Inflammatory macrophage treated with lipopolysaccharide for 1 hour (primary cell): ENCODE measurements at places on chromosomes 3 and 15.

DNA sequence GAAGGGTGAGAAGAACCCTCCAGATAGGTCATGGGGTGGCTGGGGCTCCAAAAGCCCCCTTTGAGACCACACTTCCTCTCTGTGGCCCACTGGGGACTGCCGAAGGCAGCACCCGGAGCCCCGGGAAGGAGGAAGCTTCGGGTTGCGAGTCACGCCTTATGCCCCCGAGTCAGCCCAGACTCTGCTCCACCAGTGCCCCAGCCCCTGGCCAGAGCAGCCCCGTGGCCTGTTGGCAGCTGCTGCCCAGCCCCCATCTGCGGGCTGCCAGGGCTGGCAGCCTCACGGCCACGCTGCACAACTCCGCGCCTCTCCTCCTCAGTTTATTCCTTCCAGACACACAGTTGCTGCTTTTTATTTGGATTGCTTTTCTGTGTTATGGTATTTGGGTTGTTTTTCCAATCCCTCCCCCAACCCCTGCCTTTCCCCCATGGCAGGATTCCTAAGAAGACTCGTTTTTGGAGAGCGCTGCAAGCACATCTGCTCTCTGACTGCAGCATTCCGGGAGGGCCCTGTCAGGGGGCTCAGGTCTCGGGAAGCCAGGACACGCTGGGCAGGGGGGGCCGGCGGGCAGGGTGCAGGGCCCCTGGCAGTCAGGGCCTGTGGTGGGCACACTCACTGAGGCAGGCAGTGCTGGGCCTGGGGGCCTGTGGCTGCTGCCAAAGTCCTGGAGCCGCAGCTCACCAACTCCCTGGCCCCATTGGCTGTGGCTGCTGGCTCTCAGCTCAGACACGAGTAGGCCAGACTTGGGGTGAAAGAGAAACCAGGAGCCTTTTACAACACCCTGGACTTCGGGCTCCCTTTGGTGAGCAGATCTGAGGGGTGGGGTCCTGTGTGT, 20.2 kb downstream of the MAGEF1 start:
- peak; percentile 44 for DNase-seq

DNA sequence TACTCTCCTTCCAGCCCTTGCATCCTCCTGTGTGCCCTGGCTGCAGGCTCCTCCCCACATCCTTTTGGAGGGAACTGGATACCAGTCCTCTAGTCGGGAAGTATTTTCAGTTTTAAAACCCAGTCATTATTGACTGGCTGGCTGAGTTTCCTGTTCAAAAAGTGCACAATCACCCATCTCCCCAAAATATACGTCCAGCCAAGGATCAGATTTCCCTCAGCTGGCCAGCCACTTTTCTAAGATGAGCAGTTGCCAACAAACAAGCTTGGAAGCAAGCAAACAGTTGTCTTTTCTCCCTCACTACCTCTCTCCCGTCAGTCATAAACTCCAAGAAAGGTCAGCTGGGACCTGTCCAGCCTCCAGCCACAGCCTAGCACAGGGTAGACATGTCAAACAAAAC, 147.7 kb upstream of the GALNT15 start:
- no peak for DNase-seq

DNA sequence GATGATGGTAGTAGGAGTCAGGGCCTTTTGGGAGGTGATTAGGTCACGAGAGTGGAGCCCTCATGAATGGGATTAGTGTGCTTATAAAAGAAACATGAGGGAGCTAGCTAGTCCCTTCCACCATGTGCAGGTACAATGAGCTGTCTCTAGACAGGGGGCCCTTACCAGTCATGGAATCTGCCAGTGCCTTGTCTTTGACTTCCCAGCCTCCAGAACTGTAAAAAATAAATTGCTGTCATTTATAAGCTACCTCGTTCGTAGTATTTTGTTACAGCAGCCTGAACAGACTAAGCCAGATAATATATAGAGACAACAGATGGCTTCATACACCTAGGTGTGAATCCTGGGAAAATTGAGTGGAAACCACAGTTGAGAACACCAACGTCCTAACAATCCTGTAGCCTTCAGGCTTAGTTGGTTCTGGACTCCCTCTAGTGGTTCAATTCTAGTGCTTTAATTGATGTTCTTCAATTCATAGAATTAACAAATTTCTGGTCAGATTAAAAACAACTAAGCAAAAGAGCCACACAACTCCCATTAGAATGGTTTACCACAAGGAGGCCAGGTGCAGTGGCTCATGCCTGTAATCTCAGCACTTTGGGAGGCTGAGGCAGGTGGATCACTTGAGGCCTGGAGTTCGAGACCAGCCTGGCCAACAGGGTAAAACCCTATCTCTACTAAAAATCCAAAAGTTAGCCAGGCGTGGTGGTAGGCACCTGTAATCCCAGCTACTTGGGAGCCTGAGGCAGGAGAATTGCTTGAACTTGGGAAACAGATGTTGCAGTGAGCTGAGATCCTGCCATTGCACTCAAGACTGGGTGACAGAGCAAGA, 21.3 kb upstream of the GATM start:
- DNase-seq, result peak; percentile 64

GRCh38 chr3:171953301-171954022, 85.9 kb upstream of the FNDC3B start:
- DNase-seq, result no peak

- peak; percentile 78 for DNase-seq
Observed at GRCh38 chr3:157618075-157618760, 115.0 kb upstream of the VEPH1 start.

- no peak for DNase-seq
Observed at GRCh38 chr3:66361356-66361755, 139.5 kb downstream of the LRIG1 start.

GRCh38 chr3:102224171-102224570, 210.6 kb upstream of the ZPLD1 start:
- DNase-seq, result no peak

- no peak for DNase-seq
Observed at GRCh38 chr3:100151024-100151707, 36.9 kb upstream of the FILIP1L start.

DNA sequence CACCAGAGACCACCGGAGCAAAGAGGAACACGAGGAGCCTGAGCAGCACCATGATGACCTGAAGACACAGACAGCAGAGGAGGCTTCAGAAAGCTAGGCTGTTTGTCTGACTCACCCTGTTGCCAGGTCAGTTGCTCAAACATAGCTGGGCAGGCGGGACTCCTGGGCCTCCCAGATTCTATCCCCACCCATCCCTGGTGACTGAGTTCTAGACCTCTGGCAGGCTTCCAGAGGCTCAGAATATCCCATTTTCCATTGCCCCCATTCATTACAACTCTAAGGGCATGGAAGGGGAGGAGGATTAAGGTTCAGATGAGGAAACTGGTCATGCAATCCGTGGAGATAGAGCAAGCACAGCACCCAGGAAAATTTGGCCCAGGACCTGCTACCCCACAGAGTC, at the start of gene CDHR4:
CDHR4 (minus strand) TSS at position 113 of the 400 bp plus-strand sequence; CDS start at position 52, 61 bp downstream.
- no peak for DNase-seq

GRCh38 chr15:85767785-85768529, 26.8 kb downstream of the KLHL25 start:
- no peak for DNase-seq

GRCh38 chr3:8650583-8651416, 6.2 kb upstream of the SSUH2 start:
- DNase-seq, result no peak

DNA sequence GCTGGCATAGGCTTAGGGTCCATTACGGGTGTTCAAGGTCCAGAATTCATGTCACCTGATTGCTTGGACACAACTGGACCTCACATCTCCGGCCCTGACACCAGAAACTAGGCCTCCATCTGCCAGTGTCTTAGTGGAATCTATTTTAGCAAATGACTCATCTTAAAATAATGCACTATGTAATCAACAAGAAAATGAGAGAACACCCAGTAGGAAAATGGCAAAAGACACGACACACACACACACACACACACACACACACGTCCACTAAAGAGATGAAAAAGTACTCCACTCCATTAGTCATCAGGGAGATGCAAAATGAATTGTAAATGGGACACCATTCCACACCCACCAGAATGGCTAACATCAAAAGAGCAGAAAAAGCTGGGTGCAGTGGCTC, 11.2 kb downstream of the APBA2 start:
- no peak for DNase-seq

GRCh38 chr3:100185847-100186246, 71.5 kb upstream of the FILIP1L start:
- no peak for DNase-seq

DNA sequence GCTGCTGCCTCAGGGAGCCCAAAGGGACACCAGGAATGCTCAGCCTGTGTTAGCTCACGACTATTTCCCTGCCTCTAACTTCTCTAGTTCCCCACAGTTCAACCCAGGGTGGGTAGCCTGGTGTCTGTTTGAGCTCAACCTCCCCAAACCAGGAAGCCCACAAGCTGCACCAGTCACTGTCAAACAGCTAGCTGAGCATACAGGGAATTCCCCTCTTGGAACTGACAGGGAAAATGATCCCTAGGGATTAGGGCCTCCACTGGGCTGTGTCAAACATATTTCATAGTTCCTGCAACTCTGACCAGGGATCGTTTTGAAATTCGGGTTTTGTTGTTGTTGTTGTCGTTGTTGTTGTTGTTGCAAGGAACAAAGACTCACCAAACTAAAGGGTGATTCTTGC, 147.1 kb upstream of the ICE2 start:
- no peak for DNase-seq

- DNase-seq, result no peak
Observed at GRCh38 chr3:32641356-32641755, 43.6 kb upstream of the CNOT10 start.

DNA sequence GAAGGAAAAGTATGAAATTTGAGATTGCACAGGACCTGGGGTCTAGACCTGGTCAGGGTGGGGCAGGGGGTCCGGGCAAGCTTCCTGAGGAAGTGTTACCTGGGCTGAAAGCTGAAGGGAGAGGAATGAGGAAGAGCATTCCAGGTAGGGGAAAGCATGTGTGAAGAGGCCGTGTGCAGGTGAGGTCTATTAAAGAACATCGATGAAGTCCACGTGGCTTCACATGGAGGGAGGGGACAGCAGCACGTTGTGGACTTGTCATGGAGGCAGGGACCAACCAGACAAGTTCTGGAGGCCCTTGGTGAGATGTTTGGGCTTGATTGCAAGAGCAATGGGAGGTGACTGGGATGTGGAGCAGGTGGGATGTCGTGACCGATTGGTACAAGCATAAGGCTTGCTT, 47.1 kb downstream of the IDH2 start:
- DNase-seq, result no peak

GRCh38 chr15:68797599-68798345, 22.9 kb downstream of the ANP32A start:
- no peak for DNase-seq

DNA sequence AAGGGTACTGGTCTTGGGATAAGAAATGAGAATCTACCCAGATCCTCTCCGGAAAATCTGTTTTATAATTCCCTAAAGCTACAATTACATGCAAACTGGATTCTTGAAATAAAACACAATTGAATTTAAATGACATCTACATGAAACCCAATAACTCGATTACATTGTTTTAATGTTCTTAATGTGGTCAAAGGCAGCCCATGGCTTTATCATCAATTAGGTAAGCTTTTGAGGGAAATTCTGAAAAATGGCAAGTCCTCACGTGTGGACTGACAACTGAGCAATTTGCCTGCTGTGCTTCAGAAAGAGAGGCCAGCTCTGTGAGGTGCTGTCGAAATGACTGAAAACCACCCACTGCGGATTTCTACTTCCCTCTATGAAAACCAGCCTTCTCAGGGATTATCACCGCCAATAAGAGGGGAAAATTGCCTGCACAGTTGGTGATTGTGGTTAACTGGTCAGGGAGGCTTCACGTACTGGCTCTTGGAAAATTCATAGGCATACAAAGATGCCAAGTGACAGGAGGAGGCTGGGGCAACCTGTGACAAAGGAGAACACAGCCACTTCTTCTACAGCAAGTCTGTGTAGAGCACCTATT, 200.8 kb upstream of the SLCO3A1 start:
- peak; percentile 8 for DNase-seq

GRCh38 chr3:126375835-126376331, 18.7 kb upstream of the KLF15 start:
- no peak for DNase-seq

DNA sequence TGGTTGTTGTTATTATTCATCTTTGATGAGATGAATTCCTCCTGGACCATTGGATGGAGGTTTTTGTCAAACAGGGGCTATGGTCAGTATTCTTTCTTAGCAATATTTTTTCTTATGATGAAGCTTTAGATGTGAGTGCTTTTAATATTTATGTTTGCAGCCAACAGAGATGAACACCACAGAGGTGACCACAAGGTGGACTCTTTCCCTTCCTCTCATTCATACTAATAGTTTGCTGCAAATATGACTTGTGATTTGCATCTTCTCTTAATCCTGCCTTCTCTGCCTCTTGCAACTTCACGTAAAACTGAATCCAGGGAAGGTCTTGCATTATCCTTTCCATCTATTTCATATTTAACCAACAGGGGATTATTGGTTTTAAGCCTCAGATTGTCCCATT, 473.1 kb upstream of the UBE2E2 start:
- DNase-seq, result no peak

DNA sequence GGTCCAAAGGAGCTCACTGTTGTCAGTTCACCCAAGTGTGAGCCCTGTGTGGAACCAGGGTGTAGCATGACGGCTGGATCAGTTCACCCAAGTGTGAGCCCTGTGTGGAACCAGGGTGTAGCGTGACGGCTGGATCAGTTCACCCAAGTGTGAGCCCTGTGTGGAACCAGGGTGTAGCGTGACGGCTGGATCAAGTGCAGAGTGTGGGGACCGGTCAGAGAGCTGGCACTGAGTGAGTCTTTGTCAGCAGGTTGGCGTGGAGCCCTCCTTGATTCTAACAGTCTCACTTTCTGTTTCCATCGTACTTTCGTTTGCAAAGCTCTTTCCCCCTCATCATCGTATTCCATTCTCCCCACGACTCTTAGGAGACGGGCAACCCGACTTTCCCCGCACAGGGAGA, 57.9 kb upstream of the DLG1 start:
- DNase-seq, result no peak

DNA sequence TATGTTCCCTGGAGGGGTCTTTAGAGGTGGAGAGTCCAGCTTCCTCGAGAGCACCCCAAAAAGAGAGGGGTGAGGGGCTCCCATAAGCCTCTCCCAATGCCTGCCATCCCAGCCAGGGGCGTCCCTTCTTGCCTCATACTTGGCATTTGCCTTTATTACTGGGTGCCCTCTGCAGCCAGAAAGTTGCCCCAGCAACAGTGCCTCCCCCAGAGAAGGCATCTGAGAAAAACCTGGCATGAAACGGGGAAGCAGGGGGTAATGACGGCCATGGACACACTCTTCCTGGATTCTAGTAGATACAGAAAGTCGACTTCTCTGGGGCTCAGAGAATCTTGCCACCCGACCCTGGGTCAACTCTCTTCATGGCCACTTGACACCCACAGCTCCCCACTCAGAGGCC, 90.1 kb downstream of the PCSK6 start:
- no peak for DNase-seq

GRCh38 chr3:101996832-101997231, 147.5 kb downstream of the NFKBIZ start:
- DNase-seq, result no peak

DNA sequence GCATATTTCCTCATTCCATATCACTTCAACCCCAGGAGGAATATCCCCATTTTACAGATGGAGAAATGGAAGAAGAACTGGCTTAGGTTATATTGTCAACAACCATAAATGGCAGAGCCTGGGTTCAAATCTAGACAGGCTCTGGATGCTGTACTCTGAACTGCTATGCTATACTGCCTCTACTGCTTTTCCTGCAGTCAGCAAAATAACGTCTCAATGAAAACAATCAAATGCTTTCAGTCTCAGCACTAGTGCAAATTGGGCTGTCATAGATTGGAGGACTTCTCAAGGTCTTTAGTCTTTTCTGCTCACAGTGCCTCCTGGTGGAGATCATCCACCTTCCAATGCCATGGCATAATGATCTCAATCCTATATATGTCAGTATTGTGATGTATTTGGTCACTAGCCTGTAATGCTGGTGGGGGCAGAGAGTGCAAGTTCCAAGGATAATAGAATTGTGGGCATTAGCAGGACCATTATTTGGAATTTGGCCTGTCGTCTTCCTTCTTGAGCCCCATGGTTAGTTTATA, 285.0 kb downstream of the CLSTN2 start:
- DNase-seq, result no peak
